ENCODE measurements at places on chromosomes 1 and 21. TPM values are rescaled to one million over a fixed set of nuclear protein-coding genes. Genes with fewer than 3 reads are reported as not detected.
A peak's percentile ranks its signal among the peaks of the same experiment; 100 is the strongest.

LCA5L gene
- 9.7 TPM for total RNA-seq

HES2 gene
- 0.81 TPM for total RNA-seq

HTR6 gene
- total RNA-seq, result 0.41 TPM

PRDX1 gene
- total RNA-seq, result 279 TPM

RXFP4 gene
- total RNA-seq, result 0.32 TPM

LRRIQ3 gene
- 1.5 TPM for total RNA-seq

KCNK2 gene
- total RNA-seq, result 43.7 TPM

BTBD19 gene
- total RNA-seq, result 12.4 TPM

OR2G6 gene
- not detected for total RNA-seq

RAB13 gene
- 51.6 TPM for total RNA-seq

GADD45A gene
- 35.3 TPM for total RNA-seq

DNA sequence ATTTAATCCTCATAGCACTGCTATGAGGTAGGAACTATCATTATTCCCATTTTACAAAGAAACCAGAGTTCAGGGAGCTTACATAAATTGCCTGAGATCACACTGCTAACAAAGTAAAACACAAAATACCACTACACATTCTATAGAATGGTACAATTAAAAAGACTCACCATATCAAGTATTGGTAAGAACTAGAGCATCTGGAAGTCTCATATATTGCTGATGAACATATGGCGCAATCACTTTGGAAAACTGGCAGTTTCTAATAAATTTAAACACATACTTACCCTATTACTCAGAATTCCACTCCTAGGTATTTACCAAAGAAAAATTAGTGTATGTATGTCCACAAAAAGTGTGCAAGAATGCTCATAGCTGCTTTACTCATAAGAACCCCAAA, 261.5 kb downstream of the RRAGC start:
- no peak for ATAC-seq

DNA sequence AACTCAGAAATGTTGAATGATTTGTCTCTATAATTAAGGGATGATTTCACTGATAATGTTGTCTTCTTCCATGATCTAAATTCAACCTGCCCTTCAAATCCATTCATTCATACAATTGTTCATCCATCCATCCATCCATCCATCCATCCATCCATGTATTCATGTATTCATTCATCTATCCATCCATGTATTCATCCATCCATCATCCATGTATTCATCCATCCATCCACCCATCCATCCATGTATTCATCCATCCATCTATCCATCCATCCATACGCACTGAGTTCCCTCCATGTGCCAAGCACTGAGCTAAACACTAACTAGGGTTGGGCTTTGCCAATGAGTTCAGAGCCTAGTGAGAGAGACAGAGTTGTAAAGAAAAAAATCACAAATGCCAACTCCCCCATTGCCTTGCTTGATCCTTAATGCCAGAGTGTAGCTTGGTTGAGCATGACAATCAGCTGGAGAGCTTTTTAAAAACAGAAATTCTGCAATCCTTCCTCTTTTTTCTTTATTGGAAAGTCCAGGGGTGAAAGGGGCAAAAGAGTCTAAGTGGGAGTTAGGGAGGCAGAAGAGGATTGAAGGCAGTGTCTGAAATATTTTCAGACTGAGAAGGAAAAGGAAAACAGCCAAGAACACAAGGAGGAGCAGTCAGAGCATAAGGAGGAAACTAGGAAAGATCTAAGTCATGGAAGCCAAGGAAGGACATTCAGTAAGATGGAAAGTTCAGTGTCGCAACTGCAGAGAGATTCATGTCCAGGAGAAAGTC, 92.4 kb upstream of the ERG start:
- no peak for ATAC-seq

DNA sequence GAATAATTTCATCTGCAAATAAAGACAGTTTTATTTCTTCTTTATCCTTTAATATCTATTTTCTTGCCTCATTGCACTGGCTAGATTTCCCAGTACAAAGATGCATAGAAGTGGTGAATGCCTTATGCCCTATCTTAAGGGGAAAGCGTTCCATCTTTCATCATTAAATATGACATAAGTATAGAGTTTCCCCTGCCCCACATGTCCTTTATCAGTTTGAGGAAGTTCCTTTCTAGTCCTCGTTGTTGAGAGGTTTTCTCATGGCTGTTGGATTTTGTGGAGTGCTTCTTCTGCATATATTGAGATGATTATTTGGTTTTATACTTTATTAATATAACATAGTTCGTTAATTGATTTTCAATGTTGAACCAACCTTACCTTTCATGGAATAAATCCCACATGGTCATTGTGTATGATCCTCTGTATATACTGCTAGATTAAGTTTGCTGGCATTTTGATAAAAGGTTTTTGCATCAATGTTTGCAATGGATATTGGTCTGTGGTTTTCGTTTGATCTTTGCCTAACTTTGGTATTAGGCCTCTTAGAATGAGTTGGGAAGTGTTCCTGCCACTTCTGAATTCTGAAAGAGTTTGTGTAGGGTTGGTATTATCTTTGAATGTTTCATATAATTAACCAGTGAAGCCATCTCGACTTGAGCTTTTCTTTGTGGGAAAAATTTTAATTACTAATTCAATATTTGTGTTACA, 15.6 kb downstream of the PRKACB start:
- ATAC-seq, result no peak

DNA sequence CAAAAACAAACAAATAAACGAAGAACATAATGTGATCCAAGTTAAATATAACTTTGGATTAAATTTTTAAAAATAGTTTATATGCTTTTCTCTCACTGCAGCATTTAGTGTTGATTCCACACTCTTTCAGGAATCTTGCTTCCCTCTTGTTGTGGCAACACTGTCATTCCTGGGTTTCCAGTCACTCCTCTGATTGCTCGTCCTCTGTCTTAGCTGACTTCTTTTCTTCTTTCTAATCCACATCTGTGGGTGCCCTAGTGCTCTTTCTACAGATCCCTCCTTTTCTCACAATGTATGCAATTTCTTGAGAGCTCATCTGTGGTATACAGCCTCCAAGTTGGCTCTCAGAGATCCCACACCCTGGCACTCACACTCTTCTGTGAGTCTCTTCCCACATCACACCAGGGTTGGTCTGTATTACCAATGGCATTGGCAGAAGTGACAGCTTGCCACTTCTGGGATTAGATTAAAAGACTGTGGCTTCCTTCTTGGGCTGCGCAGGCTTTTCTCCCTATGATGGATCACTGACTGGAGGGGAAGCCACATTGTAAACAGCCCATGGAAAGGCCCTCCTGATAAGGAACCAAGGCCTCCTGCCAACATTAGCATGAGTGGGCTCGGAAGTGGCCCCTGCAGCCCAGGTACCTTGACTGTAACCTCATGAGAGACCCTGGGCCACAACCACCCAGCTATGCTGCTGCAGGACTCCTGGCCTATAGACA, 11.5 kb upstream of the MYOC start:
- ATAC-seq, result no peak

- no peak for ATAC-seq
These were observed 118.7 kb downstream of the NPHP4 start for GRCh38 chr1:5873556-5873955.

DNA sequence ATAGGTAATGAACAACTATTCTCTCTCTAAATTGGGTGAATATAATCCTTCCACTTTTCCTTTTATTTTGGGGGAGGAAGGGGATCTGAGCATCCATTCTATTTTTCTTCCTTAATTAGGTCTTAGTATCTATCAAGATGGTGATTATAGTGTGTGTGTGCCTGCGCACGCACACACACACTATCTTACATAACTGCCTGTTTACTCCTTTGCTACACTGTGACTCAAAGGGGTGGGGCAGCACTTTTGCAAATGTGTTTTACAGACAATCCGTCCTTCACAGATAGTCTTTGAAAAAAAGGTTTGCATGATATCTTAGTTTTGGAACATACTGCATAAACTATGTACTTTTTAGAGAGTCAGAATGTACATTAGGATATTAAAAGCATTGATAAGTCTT, 191.5 kb downstream of the SDCCAG8 start:
- ATAC-seq, result peak; percentile 96

GRCh38 chr1:110951161-110951560, 12.6 kb downstream of the LRIF1 start:
- ATAC-seq, result no peak

GRCh38 chr1:201282931-201283829, at the start of gene PKP1:
TSS of gene PKP1 (plus strand) at chr1:201283506. CDS start at chr1:201283703, 197 bp downstream.
- peak; percentile 87 for ATAC-seq

DNA sequence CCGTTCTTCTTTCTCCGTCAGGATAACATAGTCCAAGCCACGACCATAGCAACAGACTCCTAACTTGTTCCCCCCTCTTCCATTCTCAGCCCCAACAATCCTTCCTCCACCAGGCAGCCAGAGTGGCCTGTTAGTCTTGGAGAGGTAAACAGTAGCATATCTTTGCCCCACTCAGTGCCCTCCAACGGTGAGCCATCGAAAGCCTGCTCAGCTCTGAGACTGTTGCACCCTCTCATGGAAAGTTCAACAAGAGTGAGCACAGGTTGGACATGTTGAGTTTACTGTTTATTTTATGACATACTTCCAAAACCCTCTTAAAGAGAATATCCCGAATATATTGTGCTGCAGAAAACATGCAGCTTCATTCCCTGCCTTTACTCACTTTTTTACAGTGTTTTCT, 30.1 kb upstream of the BACE2 start:
- no peak for ATAC-seq

DNA sequence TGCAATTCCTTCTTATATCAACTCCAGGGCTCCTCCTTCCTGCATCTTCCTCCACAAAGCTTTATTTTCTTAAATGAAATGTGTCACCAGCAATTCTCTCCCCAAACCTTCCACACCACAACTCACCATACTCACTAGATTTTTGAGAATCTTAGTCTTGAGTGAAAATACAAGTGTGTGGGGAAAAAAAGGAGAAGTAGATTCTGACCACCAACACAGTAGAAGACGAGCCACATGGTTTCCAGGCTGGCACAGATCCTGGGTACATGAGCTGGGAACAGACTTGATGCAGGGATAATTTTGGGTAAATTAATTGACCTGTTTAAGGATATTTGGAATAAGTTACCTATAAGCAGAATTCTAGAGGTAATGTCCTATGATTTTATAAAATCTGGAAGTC, 72.8 kb upstream of the KCNJ15 start:
- ATAC-seq, result no peak

DNA sequence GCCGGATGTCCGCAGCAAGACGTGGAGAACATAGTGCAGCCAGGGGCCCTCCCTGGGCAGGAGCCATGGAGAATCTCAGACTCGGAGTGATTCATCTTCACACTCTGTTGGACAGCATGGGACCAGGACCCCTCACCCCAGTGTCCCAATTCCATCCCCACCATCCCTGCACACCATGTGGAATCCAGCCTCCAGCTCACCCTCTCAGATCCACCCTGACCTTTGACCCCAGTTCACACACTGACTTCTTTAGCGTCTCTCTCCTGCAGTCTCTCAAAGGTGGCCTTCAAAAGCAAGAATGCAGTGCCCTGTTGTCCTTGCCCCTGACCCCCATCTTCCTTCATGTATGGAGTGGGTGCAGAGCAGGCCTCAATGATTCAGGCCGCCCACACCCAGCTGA, 2.1 kb upstream of the TNNI1 start:
- no peak for ATAC-seq

- ATAC-seq, result no peak
These were observed 13.7 kb downstream of the RNF223 start for GRCh38 chr1:1060281-1061000.

DNA sequence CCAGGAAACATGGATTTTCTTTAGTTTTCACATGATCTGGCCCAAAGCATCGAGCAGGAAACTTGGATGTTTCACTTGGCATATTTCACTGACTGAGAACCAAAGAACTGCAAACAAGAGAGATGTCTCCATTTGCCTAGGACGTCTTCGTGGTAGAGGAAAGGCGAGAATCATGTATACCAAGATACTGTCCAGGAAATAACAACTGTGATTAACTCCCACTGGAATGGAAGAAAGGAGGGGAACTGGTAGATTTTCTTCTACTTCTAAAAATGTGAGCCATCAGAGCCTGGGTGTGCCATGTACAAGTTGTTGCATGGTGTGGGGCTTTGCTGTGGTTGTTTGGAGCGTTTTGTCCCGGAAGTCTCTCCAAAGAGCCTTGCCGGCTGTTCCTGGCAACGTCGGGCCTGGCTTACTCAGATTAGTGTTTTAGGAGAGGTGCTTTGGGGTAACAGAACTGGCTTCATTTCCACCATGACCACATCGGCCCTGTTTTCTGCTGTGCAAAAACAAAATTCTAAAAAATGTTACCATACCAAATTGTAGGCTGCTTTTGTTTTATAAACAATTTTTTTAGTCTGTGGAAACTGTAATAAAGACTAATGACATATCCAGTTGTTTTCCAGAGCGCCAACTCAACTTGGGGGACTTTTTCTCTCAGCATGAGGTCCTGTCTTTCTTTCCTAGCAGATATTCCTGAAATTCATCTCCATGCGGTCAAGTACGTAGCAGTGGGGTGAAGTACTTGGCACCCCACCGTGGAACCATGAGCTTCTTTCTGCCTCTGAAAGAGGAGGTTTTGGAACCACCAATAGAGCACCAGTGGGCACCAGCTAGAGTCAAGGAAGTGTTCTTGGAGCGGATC, 118.3 kb downstream of the TM2D1 start:
- ATAC-seq, result no peak

DNA sequence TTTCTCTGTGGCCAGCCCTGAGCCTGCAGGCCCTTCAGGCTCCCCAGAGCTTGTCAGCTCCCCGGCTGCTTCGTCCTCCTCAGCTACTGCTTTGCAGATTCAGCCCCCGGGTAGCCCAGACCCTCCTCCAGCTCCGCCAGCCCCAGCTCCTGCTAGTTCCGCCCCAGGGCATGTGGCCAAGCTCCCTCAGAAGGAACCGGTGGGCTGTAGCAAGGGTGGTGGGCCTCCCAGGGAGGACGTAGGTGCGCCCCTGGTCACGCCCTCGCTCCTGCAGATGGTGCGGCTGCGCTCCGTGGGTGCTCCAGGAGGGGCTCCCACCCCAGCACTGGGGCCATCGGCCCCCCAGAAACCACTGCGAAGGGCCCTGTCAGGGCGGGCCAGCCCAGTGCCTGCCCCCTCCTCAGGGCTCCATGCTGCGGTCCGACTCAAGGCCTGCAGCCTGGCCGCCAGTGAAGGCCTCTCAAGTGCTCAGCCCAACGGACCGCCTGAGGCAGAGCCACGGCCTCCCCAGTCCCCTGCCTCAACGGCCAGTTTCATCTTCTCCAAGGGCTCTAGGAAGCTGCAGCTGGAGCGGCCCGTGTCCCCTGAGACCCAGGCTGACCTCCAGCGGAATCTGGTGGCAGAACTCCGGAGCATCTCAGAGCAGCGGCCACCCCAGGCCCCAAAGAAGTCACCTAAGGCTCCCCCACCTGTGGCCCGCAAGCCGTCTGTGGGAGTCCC, 45.4 kb downstream of the YARS1 start:
- peak; percentile 2 for ATAC-seq

DNA sequence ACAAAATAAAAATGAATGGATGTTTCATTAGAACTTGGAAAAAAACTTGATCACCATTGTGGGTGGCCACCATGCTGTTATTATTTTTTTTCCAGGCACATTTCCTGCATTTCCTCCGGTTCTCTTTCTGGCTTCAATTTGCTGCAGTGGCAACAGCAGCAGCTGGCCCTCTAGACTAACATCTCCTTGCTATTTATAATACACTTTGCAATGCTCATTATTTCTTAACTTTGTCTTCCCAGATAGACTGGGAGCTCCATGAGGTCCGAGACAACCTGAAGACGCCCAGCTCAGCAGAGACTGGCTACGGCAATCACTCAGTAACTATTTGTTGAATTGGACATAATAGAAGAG, 53.4 kb upstream of the ATP5PO start:
- peak; percentile 38 for ATAC-seq
